HT1080 (cell line): ENCODE measurements at places on chromosomes 12 and 14.

GRCh38 chr14:73368616-73369015 lies 89.7 kb downstream of the NUMB start:
- no peak for DNase-seq

DNA sequence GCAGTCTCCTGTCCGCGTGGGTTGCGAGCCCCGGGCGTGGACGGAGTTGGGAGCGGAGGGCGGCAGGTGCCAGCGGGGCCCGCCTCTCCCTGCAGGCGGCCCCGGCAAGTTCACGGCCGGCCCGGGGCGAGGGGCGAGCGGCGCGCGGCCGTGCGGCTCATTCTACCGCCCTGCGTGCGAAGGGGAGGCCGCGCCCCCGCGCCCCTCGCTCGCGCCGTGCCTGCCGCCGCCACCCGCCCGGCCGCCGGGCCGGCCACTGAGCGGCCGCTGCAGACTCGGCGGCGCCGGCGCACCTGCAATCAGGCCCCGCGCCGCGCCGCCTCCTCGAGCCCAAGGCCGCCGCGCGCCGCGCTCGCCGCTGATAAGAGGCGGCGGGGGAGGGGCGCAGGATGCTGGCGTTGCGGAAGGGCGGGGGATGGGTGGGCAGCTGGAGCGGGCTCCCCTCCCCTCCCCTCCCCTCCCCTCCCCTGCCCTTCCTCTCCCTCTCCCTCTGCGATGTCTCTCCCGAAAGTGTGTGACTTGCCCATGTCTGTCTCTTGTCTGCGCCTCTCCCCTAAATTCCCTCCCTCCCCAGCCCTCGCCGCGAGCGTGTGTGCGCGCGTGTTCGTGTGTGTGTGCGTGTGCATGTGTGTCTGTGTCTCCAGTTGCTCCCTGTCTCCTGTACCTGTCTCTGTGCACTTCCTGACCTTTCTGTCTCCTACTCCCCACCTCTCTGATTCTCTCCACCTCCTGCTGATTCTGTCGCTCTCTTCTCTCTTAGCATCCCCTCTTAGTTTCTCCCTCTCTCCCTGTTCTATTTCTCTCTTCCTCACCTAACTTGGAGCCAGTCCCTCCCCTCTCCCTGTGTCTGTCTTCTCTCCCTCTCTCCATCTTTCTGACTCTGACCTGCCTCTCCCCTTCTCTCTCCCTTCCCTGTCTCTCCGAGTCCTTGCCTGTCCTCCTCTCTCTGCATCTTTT lies 768.1 kb upstream of the TBX3 start:
- DNase-seq, result no peak

GRCh38 chr12:30909349-30910037 lies 17.1 kb upstream of the TSPAN11 start:
- DNase-seq, result no peak

GRCh38 chr12:54723379-54724256 lies 75.5 kb upstream of the DCD start:
- DNase-seq, result peak; percentile 10

- peak; percentile 61 for DNase-seq
Observed at GRCh38 chr14:61839507-61839906, 77.3 kb downstream of the SNAPC1 start.

- DNase-seq, result no peak
Observed at GRCh38 chr14:86865934-86866333, 1127.0 kb downstream of the GALC start.

GRCh38 chr12:116244001-116244400 lies 33.5 kb downstream of the MED13L start:
- no peak for DNase-seq

DNA sequence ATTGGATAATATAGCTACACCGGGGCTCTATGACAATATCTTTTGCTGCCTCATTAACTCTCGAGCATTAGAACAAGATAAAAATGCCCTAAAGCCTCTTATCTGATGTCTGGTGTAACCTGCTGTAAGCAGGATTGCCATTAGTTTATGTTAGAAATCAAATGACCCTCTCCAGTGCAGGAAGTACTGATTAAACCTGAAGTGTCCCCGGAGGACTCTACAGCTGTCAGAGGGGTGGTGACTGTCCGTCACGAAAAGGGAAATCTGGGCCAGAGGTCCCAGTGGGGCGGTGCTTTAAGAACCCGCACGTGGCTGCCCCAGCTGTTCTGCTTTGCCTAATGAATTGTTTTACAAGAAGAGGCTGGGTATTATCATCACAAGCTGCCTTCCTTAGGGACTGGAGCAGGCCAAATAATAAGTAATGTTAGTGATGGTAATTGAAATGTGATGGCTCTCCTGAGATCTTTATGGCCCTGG lies 55.7 kb downstream of the LIN52 start:
- DNase-seq, result no peak

- DNase-seq, result no peak
Observed at GRCh38 chr14:36947362-36947761, 225.0 kb downstream of the SLC25A21 start.

- peak; percentile 95 for DNase-seq
Observed at GRCh38 chr14:68675233-68675577, 117.7 kb downstream of the ZFP36L1 start.

GRCh38 chr12:112988224-112988623 lies 9.9 kb downstream of the OAS2 start:
- no peak for DNase-seq

DNA sequence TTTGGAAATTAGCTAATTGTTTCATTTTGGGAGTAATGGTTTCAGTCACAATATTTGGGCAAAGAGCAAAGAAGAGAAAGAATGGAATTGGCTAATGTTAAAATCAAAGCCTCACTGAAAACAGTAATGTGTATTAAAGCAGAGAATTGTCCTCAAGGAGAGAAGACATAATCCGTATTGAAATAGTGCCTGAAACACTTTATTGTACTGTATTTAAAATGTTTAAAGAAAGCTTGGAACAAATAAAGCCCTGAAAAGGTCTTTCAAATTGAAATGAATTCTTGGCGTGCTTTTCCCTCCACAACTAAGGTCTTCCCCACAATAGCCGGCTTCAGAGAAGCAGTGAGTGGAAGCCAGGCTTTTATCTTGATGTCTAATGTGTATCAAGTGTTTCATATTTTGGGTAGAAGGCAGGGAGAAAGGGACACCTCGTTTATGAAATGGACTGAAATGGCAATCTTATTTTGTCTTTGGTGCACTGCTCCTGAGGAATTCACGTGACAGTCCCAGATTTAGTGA lies 212.9 kb upstream of the CRY1 start:
- DNase-seq, result no peak

DNA sequence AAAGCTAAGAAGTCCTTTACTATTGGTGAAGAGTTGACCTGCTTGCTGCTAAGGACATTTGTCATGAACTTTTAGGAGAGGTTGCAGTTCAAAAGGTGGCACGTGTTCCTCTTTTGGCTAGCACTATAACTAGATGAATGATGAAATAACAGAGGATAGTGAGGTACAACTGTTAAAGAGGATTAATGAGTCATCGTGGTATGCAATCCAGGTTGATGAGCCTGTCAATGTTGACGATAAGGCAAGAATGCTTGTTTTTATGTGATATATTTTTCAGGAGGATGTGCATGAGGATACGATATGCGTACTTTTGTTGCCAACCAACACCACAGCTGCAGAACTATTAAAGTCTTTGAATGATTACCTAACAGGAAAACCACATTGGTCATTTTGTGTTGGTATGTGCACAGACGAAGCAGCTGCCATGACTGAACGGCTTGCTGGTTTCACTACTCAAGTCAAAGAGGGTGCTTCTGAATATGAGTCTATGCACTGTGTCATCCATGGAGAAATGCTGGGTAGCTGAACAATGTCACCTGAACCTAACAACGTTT lies 10.6 kb downstream of the CEP128 start:
- DNase-seq, result peak; percentile 94
